Cardiac muscle cell (in vitro differentiated cells and primary cell): ENCODE measurements at places on chromosomes 6 and 20. TPM values are rescaled to one million over a fixed set of nuclear protein-coding genes. Genes with fewer than 3 reads are reported as not detected.

Gene LRRC73
- 3.3 and 3.4 TPM in 2 replicates for total RNA-seq

Gene MLIP
- total RNA-seq = 60.5 and 65.4 TPM in 2 replicates

GRCh38 chr20:6575912-6576401 is 191.5 kb upstream of the BMP2 start:
- no peak overlapping the region for H3K4me3 ChIP-seq
- no peaks in the 10 kb centered on the region for H3K27me3 ChIP-seq

GRCh38 chr20:57953638-57954037 is 243.8 kb upstream of the PMEPA1 start:
- H3K27me3 ChIP-seq = peaks cover 36% of the 10 kb centered on the region
- no peaks in the 10 kb centered on the region for H3K36me3 ChIP-seq
- DNase-seq = no peak
- H3K4me3 ChIP-seq = no peak overlapping the region

Gene C2
- total RNA-seq = 1.9 TPM in 2 replicates

Gene EPPIN
- total RNA-seq = not detected in 2 replicates

- H3K4me1 ChIP-seq = no peaks in the 10 kb centered on the region
- no peak overlapping the region for H3K4me3 ChIP-seq
- peaks cover 3% of the 10 kb centered on the region for H3K27me3 ChIP-seq
- H3K27ac ChIP-seq = no peak overlapping the region
- no peaks in the 10 kb centered on the region for H3K36me3 ChIP-seq
Observed at GRCh38 chr20:33075281-33075680, 4.2 kb upstream of the BPIFB4 start.

DNA sequence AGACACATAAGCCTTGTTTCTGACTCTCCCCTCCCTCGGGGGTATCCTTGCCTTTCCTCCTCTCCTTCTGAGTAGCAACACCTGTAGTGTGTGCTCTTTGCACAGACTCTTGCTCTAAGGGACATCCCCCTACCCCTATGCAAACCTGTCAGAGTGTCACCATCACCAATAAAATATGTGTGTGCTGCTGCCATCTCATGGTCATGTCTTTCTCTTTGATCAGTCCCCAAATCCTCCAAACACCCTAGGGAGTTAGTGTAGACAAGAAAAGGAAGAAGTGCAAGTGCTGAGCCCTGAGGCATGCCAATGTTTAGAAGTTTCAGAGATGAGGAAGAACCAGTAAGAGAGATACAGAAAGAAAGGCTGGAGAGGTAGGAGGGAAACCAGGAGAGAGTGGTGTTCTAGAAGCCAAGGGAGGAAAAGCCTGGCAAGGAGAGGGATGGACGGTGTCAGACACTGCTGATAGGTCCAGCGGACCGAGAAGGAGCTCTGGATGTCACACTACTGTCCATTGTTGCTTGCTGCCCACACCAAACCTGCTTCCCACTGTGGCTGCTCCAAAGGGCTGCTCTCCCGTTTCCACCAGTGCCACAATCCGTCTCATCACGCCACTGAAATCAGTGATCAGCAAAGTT is 16.4 kb downstream of the TRMT6 start:
- no peak overlapping the region for H3K27ac ChIP-seq
- H3K4me3 ChIP-seq = no peak overlapping the region
- no peaks in the 10 kb centered on the region for H3K27me3 ChIP-seq
- peaks cover 6% of the 10 kb centered on the region for H3K36me3 ChIP-seq
- H3K4me1 ChIP-seq = no peaks in the 10 kb centered on the region

DNA sequence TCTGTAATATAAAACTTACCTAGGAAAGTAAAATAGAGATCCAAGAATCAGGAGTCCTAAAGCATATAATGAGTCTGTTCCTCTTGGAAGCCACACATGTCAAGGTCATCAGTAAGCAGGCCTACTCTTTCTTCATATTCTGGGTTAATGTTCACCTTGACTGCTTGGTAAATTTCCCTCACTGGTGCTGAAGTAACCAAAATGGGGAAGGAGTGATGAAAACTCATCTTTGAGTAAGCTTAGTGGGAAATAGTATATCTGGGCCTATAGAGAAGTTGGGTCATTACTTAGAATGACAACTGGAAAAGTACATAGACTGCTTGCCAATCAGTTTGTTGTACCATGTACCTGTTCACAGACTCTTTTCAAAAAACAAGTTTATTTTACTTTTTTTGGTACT is 6.6 kb downstream of the TSPYL4 start:
- no peak for DNase-seq
- no peak overlapping the region for H3K27ac ChIP-seq
- H3K36me3 ChIP-seq = peaks cover 8% of the 10 kb centered on the region
- peaks cover 28% of the 10 kb centered on the region for H3K4me1 ChIP-seq
- no peak overlapping the region for H3K4me3 ChIP-seq
- H3K27me3 ChIP-seq = no peaks in the 10 kb centered on the region

- no peak overlapping the region for H3K4me3 ChIP-seq
- no peak for DNase-seq
- H3K27ac ChIP-seq = no peak overlapping the region
- no peaks in the 10 kb centered on the region for H3K27me3 ChIP-seq
- peaks cover 8% of the 10 kb centered on the region for H3K4me1 ChIP-seq
- no peaks in the 10 kb centered on the region for H3K36me3 ChIP-seq
Observed at GRCh38 chr6:142725024-142725770, 219.8 kb downstream of the HIVEP2 start.

- peak overlapping the region; percentile 99 for H3K27ac ChIP-seq
- DNase-seq = peak; percentile 68
- no peaks in the 10 kb centered on the region for H3K36me3 ChIP-seq
- H3K4me1 ChIP-seq = peaks cover 42% of the 10 kb centered on the region
Observed at GRCh38 chr6:105178110-105178509, 1.7 kb downstream of the POPDC3 start.

DNA sequence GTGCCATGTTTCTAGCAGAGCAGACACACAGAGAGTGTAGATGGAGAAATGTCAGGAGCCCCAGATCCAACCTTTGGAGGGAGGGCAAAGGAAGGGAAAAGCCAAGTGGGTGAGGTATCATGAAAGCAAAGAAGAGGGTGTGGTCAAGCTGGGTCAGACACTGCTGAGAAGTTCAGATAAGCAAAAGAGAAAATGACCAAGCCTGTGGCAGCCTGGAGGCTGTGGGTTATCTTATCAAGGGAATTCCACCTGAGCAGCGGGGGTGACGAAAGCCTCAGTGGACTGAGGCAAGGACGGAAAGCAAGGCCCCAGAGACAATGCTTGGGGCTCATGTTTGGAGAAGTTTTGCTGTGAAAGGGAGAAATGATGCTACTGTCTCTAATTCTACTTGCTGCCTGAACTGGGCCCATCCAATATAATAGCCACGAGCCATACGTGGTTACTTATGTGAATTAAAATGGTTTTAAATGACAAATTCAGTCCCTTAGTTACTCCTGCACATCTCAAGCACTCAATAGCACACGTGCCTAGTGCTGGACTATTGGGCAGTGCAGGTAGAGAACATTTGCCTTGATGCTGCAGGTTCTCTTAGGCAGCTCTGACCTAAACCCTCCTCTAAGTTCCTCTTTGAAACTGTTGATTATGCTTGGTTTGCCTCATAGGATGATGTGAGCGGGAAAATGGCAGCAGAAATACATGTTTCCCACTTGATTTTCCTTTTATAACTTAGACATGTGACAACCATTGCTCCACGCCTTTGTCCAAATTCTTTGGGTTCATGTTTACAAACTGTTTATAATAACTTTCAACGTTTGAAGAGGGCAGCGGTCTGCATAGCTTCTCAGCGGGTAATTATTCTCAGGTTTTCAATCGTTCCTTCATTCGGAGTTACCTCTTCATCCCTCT is 63.7 kb downstream of the SLC22A23 start:
- no peak overlapping the region for H3K4me3 ChIP-seq
- peaks cover 14% of the 10 kb centered on the region for H3K4me1 ChIP-seq
- no peak overlapping the region for H3K27ac ChIP-seq
- DNase-seq = no peak
- no peaks in the 10 kb centered on the region for H3K36me3 ChIP-seq

- peak; percentile 73 for DNase-seq
- H3K4me1 ChIP-seq = peaks cover 12% of the 10 kb centered on the region
- no peaks in the 10 kb centered on the region for H3K27me3 ChIP-seq
- peak overlapping the region; percentile 81 for H3K27ac ChIP-seq
- H3K36me3 ChIP-seq = peaks cover 18% of the 10 kb centered on the region
Observed at GRCh38 chr20:25295386-25296093, 47.7 kb downstream of the PYGB start.

Gene PTCHD4
- total RNA-seq = 2.8 and 3.2 TPM in 2 replicates

- H3K4me1 ChIP-seq = peaks cover 7% of the 10 kb centered on the region
- no peak overlapping the region for H3K4me3 ChIP-seq
- H3K27ac ChIP-seq = no peak overlapping the region
- H3K36me3 ChIP-seq = no peaks in the 10 kb centered on the region
- H3K27me3 ChIP-seq = no peaks in the 10 kb centered on the region
- DNase-seq = no peak
Observed at GRCh38 chr20:24423390-24424313, 45.8 kb upstream of the SYNDIG1 start.

DNA sequence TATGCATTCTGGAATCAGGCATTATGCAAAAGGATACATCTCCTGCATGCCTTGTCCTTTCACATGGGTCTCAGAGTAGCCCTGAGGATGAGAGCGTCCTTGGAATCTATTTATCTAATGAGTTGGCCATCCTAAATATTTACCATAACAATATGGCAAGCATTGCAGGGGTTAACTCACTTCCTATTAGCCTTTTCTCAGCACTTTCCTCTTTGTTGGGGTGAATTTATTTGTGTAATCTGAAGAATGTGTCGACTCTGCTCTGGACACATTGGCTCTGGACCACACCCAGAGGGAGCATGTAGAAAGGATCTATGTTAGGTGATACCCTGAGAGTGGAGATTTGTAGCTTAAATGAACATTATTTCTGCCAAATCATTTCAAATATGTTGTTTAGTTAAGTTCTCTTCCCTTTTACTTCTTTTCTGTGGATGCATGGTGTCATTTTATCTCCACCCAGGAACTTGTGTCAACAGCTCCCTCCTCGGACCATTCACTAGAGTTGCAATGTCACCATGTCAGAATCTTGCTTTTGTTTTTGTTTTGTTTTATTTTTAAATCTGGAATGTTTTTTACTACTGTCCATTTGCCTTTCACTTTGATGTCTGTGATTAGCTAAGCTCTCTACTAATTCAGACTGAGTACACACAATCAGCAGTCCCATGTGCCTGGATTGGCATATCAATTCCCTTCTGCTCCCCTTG is 757.0 kb upstream of the MMS22L start:
- peaks cover 11% of the 10 kb centered on the region for H3K4me1 ChIP-seq
- H3K36me3 ChIP-seq = no peaks in the 10 kb centered on the region
- DNase-seq = peak; percentile 4

Gene ARMH2
- total RNA-seq = not detected in 2 replicates

DNA sequence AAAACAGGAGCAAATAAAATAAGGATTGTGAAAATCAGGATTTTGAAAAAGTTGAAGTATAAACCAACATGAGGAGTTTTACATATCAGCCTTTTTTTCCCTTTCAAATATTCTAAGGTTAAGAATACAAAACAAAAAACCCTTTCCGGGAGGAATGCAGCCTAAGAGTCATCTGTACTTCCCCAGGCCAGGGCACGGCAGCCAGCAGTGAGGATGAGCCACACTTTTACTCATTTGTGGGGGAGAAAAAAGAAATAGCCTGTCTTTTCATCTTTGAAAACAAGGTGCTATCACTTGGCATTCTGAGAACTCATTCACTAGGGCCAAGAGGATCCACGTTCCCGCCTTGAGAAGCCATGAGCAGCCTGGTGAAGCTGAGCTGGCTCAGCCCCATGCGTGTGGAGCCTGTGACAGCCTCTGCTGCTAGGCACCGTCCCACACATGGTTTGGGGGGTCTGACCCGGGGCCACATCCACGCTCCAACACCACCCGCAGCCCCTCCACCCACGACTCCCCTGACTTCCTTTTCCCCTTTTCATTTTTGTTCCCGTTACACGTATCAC is 11.2 kb downstream of the SLC22A1 start:
- no peak for DNase-seq
- no peak overlapping the region for H3K4me3 ChIP-seq
- no peak overlapping the region for H3K27ac ChIP-seq
- H3K36me3 ChIP-seq = no peaks in the 10 kb centered on the region
- no peaks in the 10 kb centered on the region for H3K4me1 ChIP-seq

Gene RAB44
- total RNA-seq = not detected in 2 replicates

- no peak overlapping the region for H3K4me3 ChIP-seq
- no peaks in the 10 kb centered on the region for H3K36me3 ChIP-seq
- peaks cover 15% of the 10 kb centered on the region for H3K27me3 ChIP-seq
- no peak overlapping the region for H3K27ac ChIP-seq
- no peak for DNase-seq
Observed at GRCh38 chr6:108100003-108100402, 25.5 kb upstream of the OSTM1 start.

Gene ELOVL4
- total RNA-seq = 3.9 and 6.9 TPM in 2 replicates

Gene TULP4
- 92.8 and 118 TPM in 2 replicates for total RNA-seq

GRCh38 chr6:111027219-111027618 is 45.4 kb downstream of the RPF2 start:
- no peaks in the 10 kb centered on the region for H3K27me3 ChIP-seq
- H3K36me3 ChIP-seq = peaks cover 11% of the 10 kb centered on the region

Gene NCOA7
- total RNA-seq = 4.2 and 5.2 TPM in 2 replicates

Gene KCNK15
- 0.07 TPM in 1 of 2 replicates, not detected in the other for total RNA-seq

Gene C20orf204
- total RNA-seq = 0.88 and 2.2 TPM in 2 replicates

- no peaks in the 10 kb centered on the region for H3K4me1 ChIP-seq
- H3K27me3 ChIP-seq = peaks cover 19% of the 10 kb centered on the region
- DNase-seq = no peak
- H3K4me3 ChIP-seq = no peak overlapping the region
Observed at GRCh38 chr20:59571151-59571550, 33.2 kb upstream of the PHACTR3 start.

DNA sequence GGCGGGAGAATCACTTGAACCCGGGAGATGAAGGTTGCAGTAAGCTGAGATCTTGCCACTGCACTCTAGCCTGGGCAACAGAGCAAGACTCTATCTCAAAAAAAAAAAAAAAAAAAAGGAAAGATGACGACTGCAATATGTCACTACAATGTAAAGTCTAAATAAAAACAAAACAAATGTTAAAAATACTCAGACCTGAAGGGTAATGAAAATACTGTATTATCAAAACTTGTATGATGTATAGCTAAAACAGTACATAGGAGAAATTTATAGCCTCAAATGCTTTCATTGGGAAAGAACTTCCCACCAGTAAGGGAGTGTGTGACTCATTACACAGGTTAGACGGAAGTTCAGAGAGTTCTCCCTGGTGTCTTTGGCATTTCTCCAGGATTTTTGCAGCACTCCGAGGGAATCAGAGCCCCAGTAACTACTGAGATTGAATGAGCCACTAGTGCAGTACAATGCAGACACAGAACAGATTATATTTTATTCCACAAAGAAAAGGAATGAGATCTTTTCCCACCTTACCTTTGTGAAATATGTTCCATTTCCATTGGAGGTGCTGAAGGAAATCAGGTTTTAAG is 12.5 kb upstream of the RALGAPB start:
- peak; percentile 92 for DNase-seq
- no peaks in the 10 kb centered on the region for H3K27me3 ChIP-seq
- H3K4me1 ChIP-seq = peaks cover 5% of the 10 kb centered on the region
- H3K4me3 ChIP-seq = no peak overlapping the region
- peak overlapping the region; percentile 69 for H3K27ac ChIP-seq

DNA sequence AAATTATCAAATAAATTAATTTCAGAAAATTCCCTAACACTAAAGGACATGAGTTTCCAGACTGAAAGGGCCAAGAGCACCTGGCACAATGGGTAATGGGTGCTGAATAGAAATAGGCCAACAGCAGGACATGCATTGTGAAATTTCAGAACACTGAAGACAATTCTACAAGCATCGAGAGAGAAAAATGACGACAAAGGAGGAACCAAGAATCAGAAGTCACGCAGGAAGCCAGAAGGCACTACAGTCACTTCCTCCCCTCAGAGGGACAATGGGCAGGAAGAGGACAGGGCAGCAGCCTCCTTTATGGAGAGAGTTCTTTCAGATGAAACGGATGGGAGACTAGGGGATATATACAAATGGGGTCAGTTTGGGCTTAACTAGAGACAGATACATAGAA is 29.6 kb downstream of the PCNA start:
- no peak overlapping the region for H3K4me3 ChIP-seq
- no peak overlapping the region for H3K27ac ChIP-seq
- H3K27me3 ChIP-seq = no peaks in the 10 kb centered on the region
- H3K36me3 ChIP-seq = peaks cover 6% of the 10 kb centered on the region
- no peaks in the 10 kb centered on the region for H3K4me1 ChIP-seq
- no peak for DNase-seq
